Tibial nerve (tissue), 4 donors: ENCODE measurements at places on chromosomes 7 and 10.

DNA sequence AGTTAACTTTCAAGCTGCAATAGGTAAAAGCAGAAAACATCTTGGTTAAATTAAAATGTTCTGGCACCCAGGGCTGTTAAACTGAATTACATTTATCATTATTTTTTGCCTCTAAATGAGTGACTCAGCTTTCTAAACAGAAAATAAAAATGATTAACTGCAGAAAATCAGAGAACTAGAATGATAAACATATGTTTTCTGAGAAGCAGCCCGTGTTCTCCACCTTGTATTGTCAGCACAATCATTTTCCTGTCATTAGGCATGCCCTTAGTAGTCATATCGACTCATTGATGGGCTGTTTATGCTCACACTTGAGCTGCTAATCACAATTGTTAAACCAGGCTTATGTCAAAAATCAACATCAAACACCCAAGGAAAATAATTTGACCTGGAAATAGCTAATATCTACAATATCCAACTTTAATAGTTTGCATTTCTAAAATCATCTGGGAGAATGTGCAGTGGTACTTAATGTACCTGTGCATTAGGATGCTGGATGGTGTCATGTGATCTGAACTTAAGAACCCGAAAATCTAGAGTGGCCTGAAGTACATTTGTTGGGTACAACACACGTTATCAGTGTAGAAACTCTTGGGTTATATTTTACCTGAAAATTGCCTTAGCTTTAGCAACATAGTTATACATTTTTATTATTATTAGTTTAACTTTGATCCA, 2.3 kb downstream of the MDFIC start:
- DNase-seq: no peak

DNA sequence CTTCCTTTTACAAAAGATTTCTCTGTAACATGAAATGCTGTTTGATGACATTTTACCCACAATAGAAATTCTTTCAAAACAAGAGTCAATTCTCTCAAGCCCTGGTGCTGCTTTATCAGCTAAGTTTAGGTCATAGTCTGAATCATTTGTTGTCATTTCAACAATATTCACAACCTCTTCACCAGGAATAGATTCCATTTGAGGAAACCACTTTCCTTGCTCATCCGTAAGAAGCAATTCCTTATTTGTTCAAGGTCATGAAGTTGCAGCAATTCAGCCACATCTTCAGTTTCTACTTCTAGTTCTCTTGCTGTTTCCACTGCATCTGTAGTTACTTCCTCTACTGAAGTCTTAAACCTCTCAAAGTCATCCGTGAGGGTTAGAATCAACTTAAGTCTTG, 315.3 kb downstream of the TYW1 start:
- no peak for DNase-seq

DNA sequence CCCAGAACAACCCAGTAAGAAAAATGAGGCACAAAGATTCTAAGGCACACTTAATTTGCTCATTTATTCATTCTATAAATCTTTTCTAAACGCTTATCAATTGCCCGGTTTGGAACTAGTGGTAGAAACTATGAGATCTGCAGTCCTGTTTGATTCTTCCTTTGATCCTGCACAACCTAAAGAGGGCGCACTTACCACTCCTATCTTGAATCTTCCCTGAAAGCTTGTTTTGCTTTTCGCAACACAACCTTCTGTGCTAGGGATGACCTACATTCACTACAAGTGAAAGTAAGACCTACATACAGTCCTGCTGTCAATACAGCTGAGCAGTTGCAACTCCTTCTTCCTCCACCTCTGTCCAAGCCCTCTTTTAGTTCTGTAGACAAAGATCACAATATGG, 12.6 kb upstream of the ARL4A start:
- no peak for DNase-seq

DNA sequence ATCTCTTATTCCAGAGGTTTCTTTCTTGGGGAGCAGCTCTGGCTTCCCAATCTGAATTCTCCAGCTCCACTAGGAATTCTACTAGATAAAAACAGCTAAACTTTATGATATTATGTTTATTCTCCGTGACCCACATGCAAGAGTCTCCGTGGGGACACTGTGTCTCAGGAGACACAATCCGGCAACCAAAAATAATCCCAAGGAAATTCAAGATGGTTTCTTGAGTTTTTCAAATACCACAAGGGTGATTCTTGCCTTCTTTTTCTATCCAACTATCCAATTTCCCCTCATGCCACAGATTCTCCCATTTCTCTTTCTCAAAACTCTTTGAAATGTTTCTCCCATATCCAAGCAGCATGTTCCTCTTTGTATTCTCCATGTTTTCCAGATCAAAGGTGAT, 103.1 kb downstream of the FAS start:
- DNase-seq: no peak

- DNase-seq: no peak
These were observed 375.5 kb upstream of the CELF2 start for GRCh38 chr10:10642189-10642588.

GRCh38 chr7:10724449-10724848, 249.2 kb upstream of the PHF14 start:
- DNase-seq: no peak

DNA sequence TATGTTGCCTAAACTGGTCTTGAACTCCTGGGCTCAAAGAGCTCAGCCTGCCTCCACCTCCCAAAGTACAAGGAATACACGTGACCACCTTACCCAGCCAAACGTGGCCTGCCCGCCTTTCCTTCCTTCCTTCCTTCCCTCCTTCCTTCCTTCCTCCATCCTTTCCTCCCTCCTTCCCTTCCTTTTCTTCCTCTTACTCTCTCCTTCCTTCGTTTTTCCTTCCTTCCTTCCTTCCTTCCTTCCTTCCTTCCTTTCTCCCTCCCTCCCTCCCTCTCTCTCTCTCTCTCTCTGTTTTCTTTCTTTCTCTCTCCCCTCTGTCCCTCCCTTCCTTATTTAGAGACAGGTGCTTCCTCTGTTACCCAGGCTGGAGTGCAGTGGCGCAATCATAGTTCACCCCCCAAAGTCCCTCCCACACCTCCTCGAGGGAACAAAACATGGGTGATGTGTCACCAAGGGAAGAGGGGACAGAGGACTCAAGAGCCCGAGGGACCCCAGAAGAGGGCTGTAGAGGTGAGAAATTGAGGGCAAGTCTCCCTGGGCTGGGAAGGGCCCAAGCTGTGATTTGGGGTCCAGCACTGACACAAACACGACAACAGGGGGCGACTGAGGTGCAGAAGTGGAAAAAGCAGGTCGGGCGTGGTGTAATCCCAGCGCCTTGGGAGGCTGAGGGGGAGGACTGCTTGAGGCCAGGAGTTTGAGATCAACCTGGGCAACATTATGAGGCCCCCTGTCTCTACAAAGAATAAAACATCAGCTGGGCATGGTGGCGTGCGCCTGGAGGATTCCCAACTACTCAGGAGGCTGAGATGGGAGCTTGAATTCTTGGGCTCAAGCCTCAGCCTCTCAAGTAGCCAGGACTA, 28.1 kb downstream of the EPHB4 start:
- peak; percentile 59 for DNase-seq

- DNase-seq: no peak
These were observed 100.9 kb downstream of the PHTF2 start for GRCh38 chr7:77899516-77899915.

GRCh38 chr10:107790271-107790670, 625.8 kb upstream of the SORCS1 start:
- no peak for DNase-seq

- DNase-seq: no peak
These were observed 65.6 kb downstream of the WIPF3 start for GRCh38 chr7:29871787-29872398.

GRCh38 chr10:8073691-8074416, 19.4 kb downstream of the GATA3 start:
- no peak for DNase-seq

GRCh38 chr10:122530177-122530576, 30.4 kb upstream of the DMBT1 start:
- no peak for DNase-seq

GRCh38 chr7:67843615-67844014, 847.0 kb downstream of the TYW1 start:
- no peak for DNase-seq
